ENCODE measurements at places on chromosomes 5 and 9.

- no peak for DNase-seq
Measured at GRCh38 chr5:138963763-138964371, 88.7 kb upstream of the LRRTM2 start.

DNA sequence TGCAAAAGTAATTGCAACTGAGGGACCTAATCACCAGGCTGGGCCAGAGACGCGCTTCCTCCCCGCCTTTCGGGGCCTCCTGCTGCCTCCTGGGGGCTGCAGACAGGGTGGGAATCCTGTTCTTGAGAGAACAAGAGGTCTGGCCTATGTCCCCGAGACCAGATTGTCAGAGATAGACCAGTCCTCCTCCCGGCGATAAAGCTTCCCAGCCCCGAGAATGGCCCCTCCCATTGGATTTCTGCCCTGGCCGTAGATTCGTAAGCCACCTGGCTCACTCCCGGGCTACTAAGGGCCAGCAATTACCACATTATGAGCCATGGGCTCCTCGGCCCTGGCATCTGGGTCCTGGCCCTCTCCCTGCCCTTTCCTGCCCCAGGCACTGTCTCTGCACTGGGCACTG lies 70.4 kb downstream of the HRH2 start:
- no peak for DNase-seq

GRCh38 chr9:134370638-134371037 lies 44.4 kb downstream of the RXRA start:
- no peak for DNase-seq

- DNase-seq, result no peak
Measured at GRCh38 chr5:159972538-159973362, 36.2 kb upstream of the TTC1 start.

DNA sequence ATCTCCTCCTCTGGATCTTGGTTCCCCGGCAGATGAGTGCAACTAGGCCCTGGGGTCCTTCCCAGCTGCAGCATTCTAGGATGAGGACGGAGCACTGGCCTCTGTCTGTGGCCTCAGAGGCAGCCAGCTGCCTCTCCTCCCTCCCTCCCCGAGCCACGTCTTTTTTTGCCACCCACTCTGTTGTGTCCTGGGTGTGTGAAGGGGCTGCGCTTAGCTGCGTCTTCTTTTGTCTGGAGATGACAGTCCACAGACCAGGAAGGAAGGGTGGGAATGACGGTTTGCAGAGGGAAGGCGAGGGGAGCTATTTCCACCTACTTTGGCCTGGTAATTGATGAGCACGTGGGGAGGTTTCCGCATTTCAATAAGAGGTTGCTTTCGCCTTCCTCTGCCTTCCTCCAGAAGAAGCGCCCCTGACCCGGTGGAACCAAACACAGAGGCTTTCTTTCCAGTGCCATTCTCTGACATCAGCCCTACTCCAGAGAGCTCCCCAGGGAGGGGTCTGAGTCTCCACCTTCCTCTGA lies 34.5 kb upstream of the GABRP start:
- no peak for DNase-seq

- DNase-seq, result no peak
Measured at GRCh38 chr9:72473474-72474261, 47.7 kb upstream of the TMC1 start.

DNA sequence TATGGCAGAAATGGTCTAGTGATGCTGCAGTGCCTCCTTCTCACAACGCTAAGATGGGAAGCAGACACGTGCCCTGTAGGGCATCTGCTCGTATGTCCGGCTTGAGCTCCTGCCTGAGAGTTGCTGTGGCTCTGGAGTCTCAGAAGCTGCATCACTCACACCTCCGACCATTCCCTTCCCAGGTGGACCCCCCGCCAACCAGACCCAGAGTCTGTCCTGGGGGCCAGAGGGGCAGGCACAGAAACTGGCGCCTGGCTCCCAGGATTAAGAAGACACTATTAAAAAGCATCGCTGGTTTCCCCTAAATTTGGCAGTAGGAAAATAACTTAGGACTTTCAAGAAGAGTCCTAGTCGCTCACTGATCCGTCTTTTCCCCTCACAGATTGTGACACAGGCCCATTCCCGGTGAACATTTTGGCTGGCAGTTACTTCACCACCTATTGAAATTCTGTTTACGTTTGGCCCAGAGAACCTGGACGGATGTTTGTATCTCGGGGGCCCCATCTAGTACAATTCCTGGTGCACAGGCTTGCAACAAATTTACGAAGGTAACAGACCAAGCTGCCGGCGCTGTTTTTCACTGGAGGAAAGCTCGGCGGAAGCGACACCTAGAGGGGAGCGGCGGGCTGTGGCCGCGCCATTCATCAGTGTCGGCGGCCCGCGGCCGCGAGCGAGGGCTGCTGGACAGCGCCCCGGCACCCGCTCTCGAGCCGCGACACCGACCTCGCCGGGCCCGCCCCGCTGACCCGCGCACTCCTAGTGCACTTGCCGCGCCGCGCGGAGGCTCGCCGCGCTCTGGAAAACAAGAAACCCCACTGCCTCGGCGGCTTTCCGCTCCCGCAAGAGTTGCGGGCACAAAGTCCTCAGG lies 1.6 kb downstream of the FSTL4 start:
- DNase-seq, result peak; percentile 81

GRCh38 chr9:1978941-1979340 lies 36.2 kb upstream of the SMARCA2 start:
- DNase-seq, result no peak

- DNase-seq, result no peak
Measured at GRCh38 chr5:72465601-72466563, 41.3 kb downstream of the ZNF366 start.

DNA sequence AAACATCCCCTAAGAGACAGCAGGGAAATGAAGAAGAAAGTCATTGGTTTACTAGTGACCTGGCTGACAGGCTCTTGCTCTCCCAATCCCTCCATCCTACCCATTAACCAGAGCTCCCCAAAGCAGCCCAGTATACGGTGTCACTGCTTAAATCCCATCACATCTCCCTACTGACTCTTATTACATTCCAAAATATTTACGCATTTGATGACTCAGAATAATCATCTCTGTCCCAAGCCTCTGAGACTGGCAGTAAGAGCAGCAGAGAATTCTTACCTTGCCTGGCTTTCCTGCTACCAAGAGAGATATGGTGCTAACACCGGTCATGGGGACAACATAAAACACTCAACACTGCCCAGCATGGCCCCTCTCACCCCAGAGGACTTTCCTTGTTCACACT lies 20.2 kb upstream of the WHRN start:
- no peak for DNase-seq

- no peak for DNase-seq
Measured at GRCh38 chr5:96001262-96001661, 39.6 kb upstream of the ELL2 start.

GRCh38 chr9:132011309-132011708 lies 68.4 kb downstream of the MED27 start:
- no peak for DNase-seq

Measured in HuH-7.5 (cell line).